ENCODE measurements at places on chromosomes 3 and 15.

DNA sequence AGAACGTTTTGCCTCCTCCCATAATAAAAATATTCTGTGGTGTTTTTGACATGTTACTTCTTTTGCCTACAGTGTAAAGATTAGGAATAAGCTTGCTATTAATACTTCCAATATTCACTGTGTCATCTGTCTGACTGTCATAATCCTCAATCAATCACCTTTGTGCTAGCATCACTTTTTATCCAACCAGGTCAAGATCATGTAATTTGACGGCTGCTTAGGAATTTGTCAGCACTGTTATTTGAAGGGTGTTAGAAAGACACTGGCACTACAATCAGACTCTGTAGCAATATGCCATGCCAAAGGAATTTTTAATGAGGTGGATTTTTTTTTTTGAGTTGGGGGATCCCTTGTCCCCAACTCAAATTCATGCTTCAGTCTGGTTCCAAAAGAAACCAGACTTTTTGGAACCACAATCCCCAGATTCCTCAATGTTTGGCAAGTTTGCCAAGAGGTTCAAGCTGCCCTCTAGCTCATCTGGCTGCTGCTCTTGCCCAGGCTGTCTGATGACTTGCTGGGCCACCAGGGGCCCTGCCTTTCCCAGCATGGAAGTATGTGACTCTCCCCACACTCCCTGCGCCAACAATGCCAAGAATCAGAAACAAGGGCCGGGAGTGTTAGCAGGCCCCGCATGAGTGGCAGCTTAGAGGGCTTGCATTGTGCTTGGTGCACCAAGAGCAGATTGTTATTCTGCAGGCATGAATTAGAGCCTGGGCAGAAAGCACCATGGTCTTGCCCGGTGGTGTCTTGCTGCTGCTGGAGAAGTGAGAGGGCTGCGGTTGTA is 58.6 kb upstream of the TSC22D2 start:
- DNase-seq, result no peak

DNA sequence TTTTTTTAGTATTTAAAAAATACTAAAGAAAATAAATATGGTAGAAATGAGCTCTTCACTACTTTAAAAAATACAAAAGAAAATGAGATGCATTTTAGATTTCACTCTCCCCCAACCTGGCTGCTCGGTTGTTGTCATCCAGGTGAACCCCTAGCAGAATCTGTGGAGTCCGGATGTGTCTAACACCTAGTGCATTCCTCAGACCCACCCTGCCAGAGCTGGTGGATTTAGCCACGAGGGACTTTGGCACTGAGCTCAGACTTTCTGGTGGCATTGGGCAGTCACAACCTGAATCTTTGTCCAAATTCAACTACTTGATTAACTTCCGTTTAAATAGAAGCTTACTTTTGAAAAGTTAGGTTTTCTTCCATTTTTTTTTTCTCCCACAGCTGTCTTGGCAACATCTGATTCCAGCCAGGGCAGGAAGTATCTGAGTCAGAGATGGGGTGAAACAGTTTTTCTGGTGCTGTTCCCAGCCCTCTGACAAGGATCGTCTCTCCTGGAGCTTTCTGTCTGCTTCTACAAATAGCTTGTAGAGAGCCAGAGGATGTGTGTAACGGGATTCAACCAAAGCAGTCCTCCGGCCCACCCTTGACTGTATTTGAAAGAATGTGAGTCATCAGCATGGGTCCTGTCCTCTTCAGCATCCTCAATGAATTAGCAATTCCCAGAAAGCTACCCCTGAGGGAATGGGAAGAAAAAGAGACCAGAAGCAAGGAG is 301.8 kb upstream of the MCTP2 start:
- no peak for DNase-seq

GRCh38 chr3:11434017-11434526 is 161.9 kb downstream of the ATG7 start:
- DNase-seq, result no peak

- DNase-seq, result no peak
Observed at GRCh38 chr3:61315871-61316270, 64.6 kb upstream of the FHIT start.

GRCh38 chr3:167361306-167361705 is 18.8 kb downstream of the ZBBX start:
- DNase-seq, result no peak

DNA sequence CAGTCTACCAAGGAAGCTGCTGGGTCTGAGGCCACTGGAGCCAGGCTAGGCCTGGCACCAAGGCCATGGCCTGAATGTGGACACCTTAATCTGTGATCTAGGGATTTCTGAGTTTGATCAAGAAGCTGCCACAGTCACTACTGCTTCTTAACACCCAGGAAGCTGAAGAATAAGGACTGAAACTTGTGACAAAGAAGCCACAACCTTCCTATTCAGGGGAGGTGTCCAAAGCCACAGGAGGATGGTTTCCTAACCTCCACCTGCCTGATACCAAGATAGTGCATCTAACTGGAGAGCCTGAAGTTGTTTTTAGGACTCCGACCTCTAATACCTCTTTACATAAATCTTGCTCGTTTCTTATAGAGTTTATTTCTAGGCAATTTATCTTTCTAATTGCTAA is 5.5 kb upstream of the ANO10 start:
- DNase-seq, result no peak
